ENCODE measurements at places on chromosomes 7 and 10. TPM values are rescaled to one million over a fixed set of nuclear protein-coding genes. Genes with fewer than 3 reads are reported as not detected.

FEZF1 gene
- not detected for total RNA-seq

MYO3A gene
- not detected for total RNA-seq

DNA sequence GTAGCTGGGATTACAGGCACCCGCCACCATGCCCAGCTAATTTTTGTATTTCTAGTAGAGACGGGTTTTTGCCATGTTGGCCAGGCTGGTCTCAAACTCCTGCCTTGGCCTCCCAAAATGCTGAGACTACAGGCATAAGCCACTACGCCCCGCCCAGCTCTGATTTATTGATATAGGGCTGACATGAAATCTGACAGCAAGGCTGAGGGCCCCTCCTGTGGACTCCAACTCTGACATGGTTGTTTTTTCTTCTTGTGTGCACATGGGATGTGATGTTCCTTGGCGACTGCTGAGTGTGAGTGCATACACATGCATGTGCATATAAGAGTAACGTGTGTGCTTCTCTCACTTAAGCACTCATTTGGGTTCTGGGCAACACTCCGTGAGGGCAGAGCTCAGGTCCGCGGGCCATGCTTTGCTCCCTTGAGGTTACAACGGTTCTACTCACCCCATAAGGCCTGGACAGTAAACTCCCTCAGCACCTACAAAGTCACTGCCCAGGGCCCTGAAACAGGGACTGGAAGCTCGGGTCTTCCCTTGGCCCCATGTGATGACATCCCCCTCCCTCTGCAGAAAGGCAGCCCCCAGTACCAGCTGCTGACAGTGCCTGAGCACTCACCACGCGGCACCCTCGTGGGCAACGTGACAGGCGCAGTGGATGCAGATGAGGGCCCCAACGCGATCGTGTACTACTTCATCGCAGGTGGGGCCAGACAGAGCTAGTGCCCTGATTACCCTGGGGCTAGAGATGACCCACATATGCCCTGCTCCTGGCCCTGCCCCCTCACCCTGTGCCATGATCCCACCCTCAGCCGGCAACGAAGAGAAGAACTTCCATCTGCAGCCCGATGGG is 33.6 kb upstream of the VSIR start:
- DNase-seq = no peak
- no peaks in the 10 kb centered on the region for H3K36me3 ChIP-seq
- no peak overlapping the region for H3K4me3 ChIP-seq
- no peak overlapping the region for H3K27ac ChIP-seq
- H3K4me1 ChIP-seq = peaks cover 45% of the 10 kb centered on the region

DNA sequence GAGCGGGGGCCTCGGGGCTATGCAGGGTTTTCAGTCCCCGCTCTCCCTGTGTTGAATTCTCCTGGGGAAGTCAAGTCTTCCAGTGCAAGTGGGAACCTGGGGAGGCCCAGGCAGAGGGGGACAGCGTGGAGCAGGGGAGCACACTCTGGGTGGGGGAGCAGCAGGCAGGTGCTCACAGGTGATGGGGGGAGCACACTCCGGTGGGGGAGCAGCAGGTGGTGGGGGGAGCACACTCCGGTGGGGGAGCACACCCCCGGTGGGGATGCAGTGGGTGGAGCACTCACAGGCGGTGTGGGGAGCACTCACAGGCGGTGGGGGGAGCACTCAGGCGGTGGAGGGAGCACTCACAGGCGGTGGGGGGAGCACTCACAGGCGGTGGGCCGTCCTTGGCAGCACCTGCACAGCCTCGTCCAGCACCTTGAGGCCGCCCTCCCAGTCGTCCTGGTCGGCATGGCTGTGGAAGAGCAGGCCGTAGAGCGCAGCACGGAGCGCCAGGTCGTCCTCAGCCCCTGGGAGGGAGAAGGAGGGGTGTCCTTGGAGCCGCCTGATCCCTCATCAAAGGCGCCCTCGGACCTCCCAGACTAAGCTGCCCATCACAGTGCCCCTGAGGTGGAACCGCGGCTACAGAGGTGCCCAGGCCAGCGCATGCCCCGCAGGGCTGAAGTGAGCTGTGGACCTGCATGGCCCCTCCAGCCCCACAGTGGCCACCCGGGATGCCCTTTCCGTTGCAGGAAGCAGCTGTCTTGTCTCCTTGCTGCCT is 56.7 kb downstream of the CFAP46 start:
- H3K4me1 ChIP-seq = no peaks in the 10 kb centered on the region
- no peaks in the 10 kb centered on the region for H3K36me3 ChIP-seq
- H3K27ac ChIP-seq = no peak overlapping the region
- H3K4me3 ChIP-seq = no peak overlapping the region
- DNase-seq = no peak

GRCh38 chr10:58438340-58438871 is 53.2 kb downstream of the TFAM start:
- H3K36me3 ChIP-seq = no peaks in the 10 kb centered on the region
- H3K27ac ChIP-seq = no peak overlapping the region
- no peak for DNase-seq

DNA sequence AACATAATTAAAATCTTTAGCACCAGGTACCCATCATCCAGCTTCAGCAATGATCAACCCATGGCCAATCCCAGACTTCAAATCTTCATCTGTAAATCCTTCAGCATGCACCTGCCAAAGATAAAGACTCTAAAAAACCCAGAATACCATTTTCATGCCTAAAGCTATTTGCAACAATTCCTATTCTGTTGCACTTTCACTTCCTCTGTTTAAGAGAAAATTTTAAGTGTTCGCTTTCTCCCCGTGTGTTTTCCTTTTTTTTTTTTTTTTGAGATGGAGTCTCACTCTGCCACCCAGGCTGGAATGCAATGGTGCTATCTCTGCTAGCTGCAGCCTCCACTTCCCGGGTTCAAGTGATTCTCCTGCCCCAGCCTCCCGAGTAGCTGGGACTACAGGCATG is 31.8 kb upstream of the HTR5A start:
- DNase-seq = no peak
- H3K36me3 ChIP-seq = no peaks in the 10 kb centered on the region
- no peaks in the 10 kb centered on the region for H3K4me1 ChIP-seq
- H3K27ac ChIP-seq = no peak overlapping the region
- no peak overlapping the region for H3K4me3 ChIP-seq

GRCh38 chr7:15305002-15305600 is 256.7 kb downstream of the AGMO start:
- DNase-seq = peak; percentile 19
- no peak overlapping the region for H3K27ac ChIP-seq
- no peak overlapping the region for H3K4me3 ChIP-seq
- no peaks in the 10 kb centered on the region for H3K36me3 ChIP-seq

GRCh38 chr7:111883241-111883640 is 320.9 kb upstream of the IMMP2L start:
- H3K36me3 ChIP-seq = no peaks in the 10 kb centered on the region
- H3K27me3 ChIP-seq = no peaks in the 10 kb centered on the region
- no peak overlapping the region for H3K4me3 ChIP-seq
- H3K27ac ChIP-seq = no peak overlapping the region

DNA sequence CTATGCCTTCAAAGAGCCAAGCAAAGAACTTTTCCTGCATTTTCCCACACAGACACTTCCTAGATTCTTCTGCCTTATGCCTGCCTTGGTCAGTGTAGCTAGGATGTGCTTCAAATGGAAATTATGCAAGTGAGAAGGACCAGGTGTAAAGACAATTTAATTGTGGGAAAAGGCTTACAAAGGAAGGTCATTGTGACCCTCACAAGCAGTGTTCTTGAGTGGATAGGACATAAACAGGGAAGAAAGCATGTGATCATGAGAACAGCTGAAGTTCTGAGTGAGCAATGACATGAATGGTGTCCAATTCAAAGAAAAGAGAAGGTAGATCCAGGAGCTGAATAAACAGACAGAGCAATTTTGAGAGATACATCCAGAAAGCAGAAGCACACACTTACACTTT is 1.3 kb upstream of the PIP start:
- no peak overlapping the region for H3K27ac ChIP-seq
- no peak overlapping the region for H3K4me3 ChIP-seq
- no peaks in the 10 kb centered on the region for H3K36me3 ChIP-seq

DNA sequence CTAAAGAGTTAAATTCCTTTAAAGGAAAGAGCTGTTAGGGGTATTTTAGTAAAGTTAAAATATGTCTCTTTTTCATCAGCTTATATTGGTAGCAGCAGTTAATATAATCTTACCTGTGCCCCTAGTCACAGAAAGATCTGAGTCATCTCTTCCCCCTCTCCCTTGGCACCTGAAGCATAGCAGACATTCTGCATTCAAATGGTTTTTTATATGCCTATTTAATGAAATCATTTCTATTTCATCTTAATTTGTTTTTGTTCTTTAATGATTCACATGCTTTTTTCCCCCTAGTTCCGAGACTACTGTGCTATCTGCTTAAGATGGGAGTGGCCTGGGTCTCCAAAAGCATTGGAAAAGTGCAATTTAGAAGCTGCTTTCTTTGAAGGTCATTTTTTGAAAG is 33.3 kb downstream of the FHIP2A start:
- no peaks in the 10 kb centered on the region for H3K27me3 ChIP-seq
- H3K4me3 ChIP-seq = no peak overlapping the region
- H3K4me1 ChIP-seq = no peaks in the 10 kb centered on the region
- peaks cover 31% of the 10 kb centered on the region for H3K36me3 ChIP-seq

All from K562 (cell line).